Renal pelvis (tissue), 12 donors: ENCODE measurements at places on chromosomes 5 and 9. TPM values are rescaled to one million over a fixed set of nuclear protein-coding genes. Genes with fewer than 3 reads are reported as not detected.

- DNase-seq = no peak
These were observed 380.7 kb upstream of the IRX1 start for GRCh38 chr5:3214838-3215374.

Gene SPINK6
- polyA plus RNA-seq = not detected

Gene CTSV
- polyA plus RNA-seq = 36.0 TPM

DNA sequence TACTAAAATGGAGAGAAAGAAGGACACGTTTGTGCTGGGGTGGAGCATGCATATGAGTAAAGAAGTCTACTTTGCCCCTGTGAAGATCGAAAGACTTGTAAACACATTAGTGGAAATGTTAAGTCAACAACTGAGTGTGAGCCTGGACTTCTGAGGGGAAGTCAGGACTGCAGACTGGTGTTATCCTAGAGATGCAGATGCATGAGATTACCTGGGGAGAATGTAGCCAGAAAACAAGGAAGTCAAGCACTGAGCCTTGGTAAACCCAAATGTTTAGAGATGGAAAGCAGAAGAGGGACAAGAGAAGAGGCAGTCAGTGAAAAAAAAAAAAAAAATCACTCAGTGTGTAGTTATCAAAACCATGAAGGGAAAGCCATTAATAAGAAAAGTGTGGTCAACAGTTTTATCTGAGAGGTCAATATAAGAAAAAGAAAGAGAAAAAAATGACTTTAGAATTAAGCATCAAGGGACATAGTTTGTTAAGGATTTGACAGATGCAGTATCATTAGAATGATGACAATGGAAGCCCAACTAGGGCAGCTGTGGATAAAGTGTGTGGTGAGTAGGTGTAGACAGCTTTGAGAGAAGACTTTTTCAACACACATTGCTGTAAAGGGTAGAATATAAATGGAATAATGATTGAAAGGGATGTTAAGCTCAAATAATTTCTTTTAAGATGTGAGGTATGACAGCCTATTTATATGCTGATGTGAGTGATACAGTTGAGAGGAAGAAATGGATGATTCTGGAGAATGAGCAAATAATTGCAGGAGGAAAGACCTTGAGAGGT lies 22.2 kb downstream of the JAKMIP2 start:
- DNase-seq = no peak

Gene ENHO
- polyA plus RNA-seq = 2.4 TPM

DNA sequence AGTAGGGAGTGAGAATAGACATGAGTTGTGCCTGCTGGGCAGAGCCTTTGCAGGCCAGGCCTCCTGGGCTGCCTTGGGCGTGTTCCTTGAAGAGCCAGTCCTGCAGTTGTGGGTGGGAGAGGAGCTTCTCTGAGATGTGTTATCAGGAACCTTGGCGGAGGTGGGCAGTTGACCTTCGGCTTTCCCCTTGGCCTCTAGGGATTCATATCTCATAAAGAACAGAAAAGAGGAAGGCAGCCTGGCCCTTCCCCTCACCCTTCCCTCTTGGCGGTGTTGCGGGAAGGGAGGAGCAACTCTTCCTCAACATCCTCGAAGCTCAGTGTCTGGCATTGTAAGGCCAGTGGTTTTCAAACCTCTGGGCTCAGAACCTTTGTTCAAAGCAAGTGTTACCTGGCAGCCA lies 59.2 kb downstream of the DAPK1 start:
- DNase-seq = no peak

Gene ZNF782
- polyA plus RNA-seq = 8.5 TPM

- DNase-seq = no peak
These were observed 61.2 kb downstream of the TMEM232 start for GRCh38 chr5:110665184-110665726.

Gene FSD1L
- polyA plus RNA-seq = 8.0 TPM

DNA sequence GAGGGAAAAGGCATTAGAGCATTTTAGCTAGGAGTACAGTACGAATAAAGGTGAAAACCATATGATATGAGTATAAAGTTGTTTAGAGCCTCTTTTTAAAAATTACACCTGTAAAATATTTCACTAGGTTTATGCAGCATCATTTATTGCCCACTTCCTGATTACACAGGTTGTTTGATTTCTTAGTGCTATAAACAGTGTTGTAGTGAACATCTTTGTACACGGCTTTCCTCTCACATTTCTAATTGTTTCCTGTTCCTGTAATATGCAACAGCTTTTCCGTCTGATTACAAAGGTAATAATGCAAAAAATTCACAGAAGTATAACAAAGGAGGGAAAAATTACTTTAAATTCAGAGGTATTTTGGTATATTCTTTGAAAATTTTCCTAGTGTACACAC lies 13.0 kb downstream of the STOM start:
- DNase-seq = no peak

DNA sequence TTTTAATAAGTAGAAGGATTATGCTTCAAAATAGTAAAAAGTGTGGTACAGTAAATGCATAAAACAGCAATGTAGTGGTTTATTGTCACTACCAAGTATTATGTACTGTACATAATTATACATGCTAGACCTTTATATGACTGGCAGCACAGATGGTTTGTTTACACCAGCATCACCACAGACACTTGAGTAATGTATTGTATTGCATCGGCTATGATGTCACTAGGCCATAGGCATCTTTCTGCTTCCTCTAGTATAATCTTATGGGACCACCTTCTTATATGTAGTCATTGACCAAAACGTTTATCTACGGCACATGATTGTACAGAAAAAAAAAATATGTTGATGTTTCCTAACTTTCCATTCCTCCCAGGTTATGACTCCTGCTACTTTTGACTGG lies 31.9 kb upstream of the SSBP2 start:
- DNase-seq = no peak

DNA sequence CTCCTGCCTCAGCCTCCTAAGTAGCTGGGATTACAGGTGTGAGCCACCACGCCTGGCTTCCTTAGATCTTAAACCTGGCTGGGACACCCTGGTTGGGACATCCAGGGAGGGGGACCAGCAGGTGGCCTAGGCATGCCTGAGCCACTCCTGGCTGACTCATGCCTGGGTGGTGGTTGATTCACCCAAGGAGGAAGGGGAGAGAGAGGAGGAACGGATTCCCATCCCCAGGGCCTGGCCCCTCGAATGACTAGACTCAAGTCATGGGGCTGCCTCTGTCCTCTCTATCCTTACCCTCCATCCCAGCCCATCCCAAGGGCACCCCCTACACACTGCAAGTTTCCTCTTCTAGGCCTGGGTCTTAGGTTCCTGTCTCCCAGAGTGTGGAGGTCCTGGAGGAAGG lies 12.7 kb downstream of the EEIG1 start:
- DNase-seq = no peak

Gene IFNA2
- polyA plus RNA-seq = not detected

GRCh38 chr9:79651251-79651795 lies 79.6 kb downstream of the TLE4 start:
- DNase-seq = peak; percentile 42

GRCh38 chr5:138610415-138610917 lies 35.3 kb upstream of the HSPA9 start:
- DNase-seq = no peak

GRCh38 chr5:80296121-80296520 lies 23.7 kb upstream of the SPZ1 start:
- DNase-seq = no peak

Gene CCIN
- polyA plus RNA-seq = 0.29 TPM

Gene BTNL8
- 0.56 TPM for polyA plus RNA-seq

GRCh38 chr9:31185831-31186230 lies 1198.6 kb upstream of the ACO1 start:
- no peak for DNase-seq
